Stimulated activated CD8-positive, alpha-beta memory T cell treated with anti-CD3 and anti-CD28 coated beads, Interleukin-7, amount 100 ng/mL, for 1 hour (primary cell): ENCODE measurements at places on chromosomes 16 and 17.

GRCh38 chr17:81608082-81608481 is 28.8 kb downstream of the NPLOC4 start:
- DNase-seq = no peak

GRCh38 chr17:81086789-81087551 is 52.0 kb downstream of the BAIAP2 start:
- DNase-seq = no peak

- DNase-seq = no peak
Observed at GRCh38 chr16:50816901-50817555, 75.1 kb downstream of the CYLD start.

DNA sequence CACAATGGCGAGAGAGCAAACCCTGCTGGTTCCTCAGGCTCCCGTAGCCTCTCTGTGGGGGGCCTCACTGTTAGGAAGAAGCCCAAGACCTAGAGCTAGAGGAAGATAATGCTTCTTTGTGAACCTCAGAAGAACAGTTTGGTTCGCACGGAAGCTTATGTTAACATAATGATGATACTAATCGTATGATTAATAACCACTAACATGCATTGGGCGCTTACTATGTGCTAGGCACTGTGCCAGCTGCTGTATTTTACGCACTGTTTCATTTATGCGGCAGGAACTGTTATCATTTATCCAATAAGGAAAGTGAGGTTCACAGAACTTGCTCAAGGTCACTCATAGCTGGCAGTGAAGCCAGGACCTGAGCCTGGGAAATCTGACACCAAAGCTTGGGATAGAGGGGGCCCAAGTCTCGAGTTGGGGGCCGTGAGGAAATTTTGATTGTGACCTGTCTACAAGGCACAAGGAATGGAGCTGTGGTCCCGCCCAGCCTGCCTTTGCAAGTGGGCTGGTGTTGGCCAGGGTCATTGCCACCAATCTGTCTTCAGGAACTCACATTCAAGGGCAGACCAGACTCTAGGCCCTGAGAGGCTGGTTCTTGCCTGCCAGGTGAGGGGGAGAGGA is 6.8 kb downstream of the PRCD start:
- no peak for DNase-seq

GRCh38 chr17:64499805-64500486 is 3.1 kb upstream of the POLG2 start:
- no peak for DNase-seq

- no peak for DNase-seq
Observed at GRCh38 chr16:16884451-16884850, 505.5 kb downstream of the NPIPA7 start.
